ENCODE measurements at places on chromosomes 4 and X.

- peak; percentile 54 for DNase-seq
Observed at GRCh38 chr4:140423106-140423505, 4.3 kb downstream of the CLGN start.

GRCh38 chr4:28109801-28110200 lies 1249.2 kb downstream of the STIM2 start:
- DNase-seq, result no peak

DNA sequence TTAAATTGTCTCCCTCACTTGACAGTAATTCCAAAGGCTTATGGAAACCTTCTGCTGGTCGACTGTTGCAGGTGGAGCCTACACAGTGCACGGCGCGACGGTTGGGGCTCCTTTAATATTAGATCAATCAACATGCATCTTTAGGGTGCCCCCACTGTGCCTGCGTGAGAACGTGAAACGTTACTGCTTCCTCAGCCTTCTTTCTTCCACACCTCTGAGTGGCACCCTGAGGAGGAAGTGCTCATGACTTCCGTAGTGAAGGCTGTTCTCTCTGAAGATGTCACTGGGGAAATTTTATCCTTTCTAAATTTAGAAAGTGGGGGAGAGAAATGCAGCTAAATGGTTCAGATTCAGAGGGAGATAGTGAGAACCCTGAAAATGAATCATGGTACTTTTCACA lies 184.0 kb upstream of the ZFP42 start:
- no peak for DNase-seq

DNA sequence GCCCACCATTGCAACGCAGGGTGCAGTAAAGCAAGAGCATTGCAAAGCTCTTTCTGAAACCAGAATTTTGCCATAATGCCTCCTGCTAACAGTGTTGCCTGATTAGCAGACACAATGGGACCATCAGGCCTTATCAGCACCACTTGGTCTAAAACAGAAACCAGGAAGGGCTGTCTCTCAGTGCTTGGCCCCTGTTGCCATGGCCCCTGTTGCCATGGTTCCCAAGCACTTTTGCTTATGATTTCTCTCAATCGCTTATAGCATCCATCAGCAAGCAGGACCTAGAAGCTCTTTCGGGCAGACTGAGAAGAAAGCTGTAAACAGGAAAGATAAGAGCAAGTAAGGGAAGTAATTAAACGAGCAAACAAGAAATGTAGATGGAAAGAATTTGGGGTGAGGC lies 36.8 kb downstream of the RTL5 start:
- no peak for DNase-seq

DNA sequence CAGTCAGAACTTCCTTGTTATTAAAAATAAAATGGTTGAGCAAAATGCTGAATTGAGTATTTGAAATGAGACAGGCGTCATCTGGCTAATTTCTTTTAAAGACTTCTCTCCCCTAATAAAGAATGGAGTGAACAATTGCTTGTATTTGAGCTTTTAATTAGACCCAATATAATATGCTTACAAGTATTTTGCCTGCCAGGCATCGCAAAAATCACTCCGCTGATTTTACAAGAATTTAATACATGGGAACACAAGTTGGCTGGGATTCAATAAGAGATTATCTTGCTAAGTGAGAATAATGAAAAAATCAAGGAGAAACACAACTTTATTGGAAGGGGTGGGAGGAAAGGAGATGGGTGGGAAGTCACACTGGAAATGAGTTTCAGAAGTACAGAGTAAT lies 52.3 kb downstream of the KLF3 start:
- no peak for DNase-seq

DNA sequence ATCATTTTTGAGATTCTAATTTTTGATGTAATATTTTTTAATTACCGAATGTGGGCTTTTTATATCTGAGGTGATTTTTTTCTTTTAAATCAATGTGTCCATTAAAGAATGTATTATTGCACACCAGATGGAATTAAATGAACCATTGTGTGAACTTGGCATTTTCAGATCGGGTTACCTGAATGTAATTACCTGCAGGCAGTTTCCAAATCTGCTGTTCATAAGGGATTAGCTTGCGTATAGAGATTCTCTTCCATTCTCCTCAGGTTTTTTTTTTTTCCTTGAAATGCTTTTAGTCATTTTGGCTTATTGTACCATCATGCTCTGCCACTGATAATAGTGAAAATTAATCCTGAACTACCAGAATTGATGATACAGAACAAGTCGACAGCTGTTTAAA lies 511.5 kb upstream of the ATOH1 start:
- DNase-seq, result no peak

- DNase-seq, result no peak
Observed at GRCh38 chrX:5324546-5324945, 904.1 kb downstream of the NLGN4X start.

DNA sequence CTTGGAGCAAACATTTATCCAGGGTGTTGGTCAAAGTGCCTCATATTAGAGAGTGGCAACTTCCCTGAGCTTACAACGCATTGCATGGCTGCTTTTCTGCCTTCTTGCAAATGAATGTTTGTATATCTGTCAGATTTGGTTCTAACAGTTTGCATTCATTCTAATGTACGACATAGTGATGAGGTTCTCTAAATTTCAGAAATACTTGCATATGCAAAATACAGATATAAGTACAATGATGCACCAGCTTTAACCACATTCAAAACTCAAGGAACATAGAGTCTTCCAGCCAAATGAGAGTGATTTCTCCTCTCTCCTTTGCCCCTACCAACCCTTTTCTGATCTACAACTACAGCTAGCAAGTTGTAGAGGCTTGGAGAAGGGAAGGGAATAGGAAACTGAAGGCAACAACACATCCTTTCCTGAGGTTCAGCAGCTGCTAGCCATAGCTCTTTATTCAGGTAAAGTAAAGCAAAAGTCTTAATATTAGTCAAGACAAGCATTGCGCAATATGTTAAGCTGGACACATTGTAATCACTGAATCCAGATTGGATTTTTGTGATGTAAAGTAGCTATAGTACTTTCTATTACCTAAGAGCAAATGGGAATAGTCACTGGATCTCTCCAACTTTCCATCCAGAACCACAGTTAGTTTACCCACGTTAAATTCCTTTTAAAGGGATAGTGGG lies 6.3 kb downstream of the TKTL2 start:
- DNase-seq, result no peak

GRCh38 chrX:41561045-41561444 lies 113.9 kb downstream of the NYX start:
- DNase-seq, result peak; percentile 76
